T-helper 1 cell (primary cell): ENCODE measurements at places on chromosomes 5 and 9.
A peak's percentile ranks its signal among the peaks of the same experiment; 100 is the strongest.

GRCh38 chr9:101362450-101362849 lies 22.4 kb downstream of the BAAT start:
- no peak for DNase-seq

DNA sequence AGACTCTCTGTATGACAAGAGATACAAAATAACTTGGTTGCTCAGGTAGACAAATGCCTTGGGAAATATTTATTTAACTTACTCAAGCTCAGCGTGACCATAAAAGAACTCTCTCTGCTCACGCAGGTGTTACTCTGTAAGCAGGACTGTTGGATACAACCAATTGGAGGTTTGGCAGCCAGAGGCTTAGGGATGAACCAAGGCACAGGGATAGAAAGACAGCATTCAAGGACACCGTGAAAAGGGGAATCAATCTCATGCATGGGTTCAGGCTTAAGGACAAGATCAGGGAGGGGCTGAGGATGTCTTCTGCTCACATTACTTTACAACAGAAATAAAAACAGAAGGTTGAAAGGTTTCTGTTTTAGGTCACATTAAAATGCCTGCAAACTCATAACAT lies 389.0 kb upstream of the BRINP1 start:
- no peak for DNase-seq

- DNase-seq, result no peak
Observed at GRCh38 chr5:132813599-132814502, 749 bp downstream of the SOWAHA start.

DNA sequence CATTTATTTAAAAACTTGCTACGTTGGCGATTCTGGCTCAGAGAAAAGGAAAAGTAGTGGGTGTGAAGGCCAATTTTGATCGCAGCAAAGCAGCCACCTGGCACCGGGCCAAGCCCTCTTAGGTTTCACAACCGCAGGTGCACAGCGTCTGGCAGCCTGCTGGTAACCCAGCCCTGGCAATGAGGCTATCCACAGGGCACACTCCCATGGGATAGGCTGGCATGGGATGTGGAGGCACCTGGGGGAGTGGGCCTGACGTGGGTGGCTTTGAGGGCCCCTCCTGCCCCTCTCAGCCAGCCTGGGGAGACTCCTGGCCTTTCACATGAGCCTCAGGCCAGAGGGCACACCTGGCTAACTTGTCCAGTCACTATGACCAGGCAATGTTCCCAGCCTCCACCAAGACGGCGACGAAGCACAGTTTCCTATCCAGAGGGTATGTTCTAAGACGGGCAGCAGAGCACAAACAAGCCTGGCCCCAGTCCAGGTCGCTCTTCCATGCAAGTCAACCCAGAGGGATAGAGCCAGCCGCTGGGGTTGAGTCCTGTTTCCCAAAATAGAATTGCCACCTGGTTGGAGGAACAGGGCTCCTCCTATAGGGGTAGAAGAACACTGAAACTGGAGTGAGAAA lies 19.0 kb downstream of the CMBL start:
- DNase-seq, result peak; percentile 14

DNA sequence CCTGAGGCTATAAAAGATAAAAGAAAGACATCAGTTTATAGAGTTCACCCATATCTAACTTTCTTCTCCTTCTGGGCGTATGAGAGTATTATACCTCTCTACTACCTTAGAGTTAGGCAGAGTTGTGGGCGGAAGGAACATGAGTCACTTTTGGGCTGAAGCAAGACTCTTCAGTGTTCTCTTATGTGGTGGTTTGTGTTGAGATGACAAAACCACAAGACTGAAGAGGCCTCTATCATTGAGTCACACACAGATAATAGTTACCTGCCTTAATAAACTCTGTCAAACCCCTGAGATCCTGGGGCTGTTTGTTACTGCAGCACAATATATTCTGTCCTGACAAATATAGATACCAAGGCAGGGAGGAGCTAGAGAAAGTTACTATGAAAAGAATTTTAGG lies 184.2 kb downstream of the EFNA5 start:
- no peak for DNase-seq

- DNase-seq, result no peak
Observed at GRCh38 chr5:148747536-148747906, 78.9 kb upstream of the ADRB2 start.

DNA sequence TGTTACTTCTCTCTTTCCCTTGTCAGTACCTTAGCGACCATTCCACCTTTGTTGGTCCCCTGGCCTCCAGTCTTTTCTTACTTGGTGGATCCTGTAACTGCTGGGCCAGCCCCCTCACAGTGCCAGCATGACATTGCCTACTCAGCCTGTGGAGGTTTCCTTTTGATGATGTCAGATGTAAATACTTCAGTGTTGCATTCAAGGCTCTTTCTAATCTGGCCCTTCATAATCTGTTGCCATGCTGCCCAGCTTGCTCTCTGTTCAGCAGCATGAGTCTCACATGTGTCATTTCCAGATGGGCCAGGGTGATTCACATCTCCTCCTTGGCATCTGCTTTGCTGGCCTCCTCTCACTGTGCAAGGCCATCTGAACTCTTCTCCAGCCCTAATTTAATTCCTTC lies 57.1 kb downstream of the MAST4 start:
- no peak for DNase-seq

- DNase-seq, result no peak
Observed at GRCh38 chr5:92500752-92501151, 1080.3 kb downstream of the NR2F1-AS1 start.
